ENCODE measurements at places on chromosomes 11 and 22. TPM values are rescaled to one million over a fixed set of nuclear protein-coding genes. Genes with fewer than 3 reads are reported as not detected.

The CASP1 gene
- total RNA-seq = 24.8 TPM

The MS4A6A gene
- not detected for total RNA-seq

The PACSIN3 gene
- 13.3 TPM for total RNA-seq

The OTOG gene
- not detected for total RNA-seq

The PARVA gene
- 46.4 TPM for total RNA-seq

The CSKMT gene
- 8.7 TPM for total RNA-seq

The DRAP1 gene
- total RNA-seq = 489 TPM

The CRACR2B gene
- total RNA-seq = 9.6 TPM

The F2 gene
- total RNA-seq = not detected

The WNT7B gene
- total RNA-seq = 14.2 TPM

The IGSF22 gene
- total RNA-seq = not detected

The DEUP1 gene
- total RNA-seq = not detected

The BDNF gene
- 46.9 TPM for total RNA-seq

The DRICH1 gene
- not detected for total RNA-seq

The C2CD3 gene
- total RNA-seq = 22.6 TPM

The PGA5 gene
- total RNA-seq = not detected

The NTM gene
- total RNA-seq = 0.96 TPM

The SEPTIN3 gene
- total RNA-seq = 0.05 TPM

The C2CD2L gene
- total RNA-seq = 7.1 TPM

The TPCN2 gene
- 4.0 TPM for total RNA-seq

The AMPD3 gene
- total RNA-seq = 17.2 TPM

The C22orf31 gene
- total RNA-seq = not detected

The PDE2A gene
- total RNA-seq = 4.6 TPM

The FIBIN gene
- not detected for total RNA-seq

The TOM1 gene
- total RNA-seq = 17.1 TPM

The ASPHD2 gene
- 3.8 TPM for total RNA-seq

The ESAM gene
- total RNA-seq = 0.74 TPM

The RFPL2 gene
- total RNA-seq = not detected

The MRGPRX3 gene
- not detected for total RNA-seq

The OR5AK2 gene
- total RNA-seq = not detected

The MRGPRX4 gene
- not detected for total RNA-seq

The CEND1 gene
- total RNA-seq = not detected

The OR8D4 gene
- not detected for total RNA-seq

The PRR5 gene
- not detected for total RNA-seq

The CBLIF gene
- total RNA-seq = not detected
